ENCODE measurements at places on chromosomes 13 and 19.

DNA sequence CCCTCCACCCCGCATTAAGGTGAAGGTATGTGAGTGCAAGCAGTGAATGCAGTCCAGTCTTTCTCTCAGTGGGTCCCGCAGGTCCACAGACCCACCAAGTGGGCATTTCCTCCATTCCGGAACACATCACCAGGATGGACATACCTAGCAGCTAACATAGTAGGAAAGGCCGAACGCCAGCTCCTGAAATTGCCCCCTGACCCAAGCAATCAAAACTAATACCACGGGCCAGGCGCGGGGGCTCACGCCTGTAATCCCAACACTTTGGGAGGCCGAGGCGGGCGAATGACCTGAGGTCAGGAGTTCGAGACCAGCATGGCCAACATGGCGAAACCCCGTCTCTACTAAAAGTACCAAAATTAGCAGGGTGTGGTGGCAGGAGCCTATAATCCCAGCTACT lies 71.7 kb upstream of the VSTM2B start:
- no peak for DNase-seq

- DNase-seq, result no peak
Measured at GRCh38 chr13:44142540-44142867, 231.1 kb upstream of the SERP2 start.

DNA sequence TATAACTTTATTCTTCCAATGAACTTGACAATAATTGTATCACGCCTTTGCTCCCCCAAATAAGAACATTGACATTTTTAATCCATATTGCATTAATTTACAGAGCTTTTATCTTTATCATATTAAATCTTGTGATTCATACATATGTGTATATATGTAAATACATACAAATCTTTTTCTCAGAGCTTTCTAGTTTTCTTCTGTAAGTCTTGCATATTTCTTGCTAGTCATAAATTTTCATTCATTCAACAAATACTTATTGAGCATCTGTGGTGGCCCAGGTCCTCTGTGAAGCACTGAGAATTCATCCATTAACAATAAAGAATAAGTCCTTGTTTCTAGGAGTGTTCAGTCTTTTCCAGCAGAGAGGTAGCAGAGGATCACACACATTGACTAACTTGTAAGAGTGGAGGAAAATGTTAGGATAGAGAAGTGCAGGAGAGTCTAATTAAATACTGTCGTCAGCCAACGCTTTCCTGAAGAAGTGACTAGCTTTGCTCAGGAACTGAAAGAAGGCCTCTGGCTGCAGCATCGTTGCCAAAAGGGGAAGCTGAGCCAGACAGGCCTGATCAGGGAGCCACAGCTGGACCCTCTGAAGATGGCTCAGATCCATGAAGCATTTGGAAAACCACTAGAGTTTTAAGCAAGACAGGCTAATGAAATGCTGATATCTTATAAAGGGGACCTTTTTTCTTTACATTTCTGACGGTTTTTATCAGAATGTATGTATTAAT lies 38.6 kb upstream of the LAMP1 start:
- no peak for DNase-seq

DNA sequence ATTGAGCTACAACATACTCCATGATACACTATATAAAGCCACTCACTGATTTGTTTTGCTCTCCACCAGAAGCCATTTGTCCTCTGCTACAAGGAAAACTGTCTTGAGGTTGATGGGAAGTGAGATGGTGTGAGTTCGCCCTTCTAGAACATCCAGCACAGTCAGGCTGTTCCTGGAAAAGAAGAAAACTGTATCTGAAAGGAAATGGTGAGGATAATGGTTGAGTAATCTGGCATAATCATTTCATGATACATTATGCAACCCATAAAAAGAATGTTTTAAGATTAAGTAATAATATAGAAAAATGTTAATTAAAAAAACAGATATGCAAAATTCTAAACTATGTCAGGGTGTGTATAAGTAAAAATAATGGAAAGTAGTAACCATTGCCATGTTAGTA lies 233.9 kb downstream of the RGCC start:
- DNase-seq, result no peak

- no peak for DNase-seq
Measured at GRCh38 chr19:5472286-5472685, 17.1 kb downstream of the ZNRF4 start.

DNA sequence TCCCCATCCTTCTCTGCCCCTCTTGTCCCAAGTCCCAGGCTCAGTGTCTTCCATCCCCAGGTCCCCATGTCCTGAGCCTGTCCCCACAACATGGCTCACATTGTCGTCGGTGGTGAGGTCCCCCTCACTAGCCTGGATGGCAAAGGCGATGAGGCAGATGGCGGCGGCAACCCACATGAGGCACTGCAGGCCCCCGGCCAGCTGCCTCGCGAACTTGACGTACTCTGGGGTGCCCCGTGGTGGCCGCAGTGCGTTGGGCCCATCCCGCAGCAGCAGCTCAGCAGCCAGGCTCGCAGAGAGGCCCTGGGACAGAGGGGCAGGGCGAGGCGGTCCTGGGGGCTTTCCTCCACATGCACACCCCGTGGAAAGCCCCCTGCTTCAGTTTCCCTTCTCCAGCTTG lies 1.1 kb downstream of the ATP4A start:
- DNase-seq, result no peak

GRCh38 chr13:70856711-70857110 lies 748.5 kb upstream of the KLHL1 start:
- no peak for DNase-seq

- DNase-seq, result no peak
Measured at GRCh38 chr19:3210347-3211017, 14.0 kb upstream of the CELF5 start.

GRCh38 chr13:112984954-112985802 lies 16.2 kb downstream of the MCF2L start:
- DNase-seq, result no peak

- DNase-seq, result no peak
Measured at GRCh38 chr13:28820099-28821051, at the start of gene MTUS2. TSS of gene MTUS2 (plus strand) at chr13:28820339.

DNA sequence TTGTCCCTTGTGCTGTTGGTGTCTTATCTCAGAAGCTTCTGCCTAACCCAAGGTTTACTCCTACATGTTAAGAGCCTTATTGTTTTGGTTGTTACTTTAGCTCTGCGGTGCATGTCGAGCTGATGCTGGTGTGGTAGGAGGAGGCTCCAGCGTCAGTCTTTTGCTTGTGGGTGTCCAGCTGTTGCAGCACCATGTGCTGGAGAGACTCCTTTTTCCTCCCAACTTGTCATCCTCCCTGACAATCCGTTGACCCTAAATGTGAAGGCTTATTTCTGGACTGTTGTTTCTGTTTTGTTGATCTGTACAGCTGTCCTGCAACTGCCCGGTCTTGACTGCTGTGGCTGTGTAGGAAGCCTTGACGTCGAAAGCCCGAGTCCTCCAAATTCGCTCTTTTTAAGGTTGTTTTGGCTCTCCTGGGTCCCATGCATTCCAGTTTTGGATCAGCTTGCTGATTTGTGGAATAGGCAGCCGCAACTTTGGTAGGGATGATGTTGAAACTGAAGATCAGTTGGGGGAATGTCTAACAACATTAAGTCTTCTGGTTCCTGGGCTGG lies 15.3 kb downstream of the NAXD start:
- no peak for DNase-seq

- DNase-seq, result no peak
Measured at GRCh38 chr19:46213156-46213555, 16.4 kb upstream of the IGFL1 start.

DNA sequence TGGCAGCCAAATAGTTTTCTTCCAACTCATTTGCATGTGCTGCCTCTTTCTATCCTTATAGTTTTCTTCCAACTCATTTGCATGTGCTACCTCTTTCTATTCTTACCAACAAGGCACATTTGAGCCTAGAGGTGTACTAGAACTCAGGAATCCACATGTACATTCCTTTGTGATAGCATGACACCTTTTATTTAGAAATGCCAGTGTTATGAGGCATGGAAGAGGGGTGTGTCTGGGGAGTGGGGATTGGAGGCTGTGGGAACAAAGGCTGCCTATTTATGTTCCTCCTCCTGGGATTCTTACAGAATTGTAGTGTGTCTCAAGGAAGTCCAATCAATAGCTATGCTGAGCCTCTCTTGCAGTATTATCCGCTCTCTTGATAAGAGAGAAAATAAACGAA lies 966.7 kb downstream of the PCDH17 start:
- no peak for DNase-seq

DNA sequence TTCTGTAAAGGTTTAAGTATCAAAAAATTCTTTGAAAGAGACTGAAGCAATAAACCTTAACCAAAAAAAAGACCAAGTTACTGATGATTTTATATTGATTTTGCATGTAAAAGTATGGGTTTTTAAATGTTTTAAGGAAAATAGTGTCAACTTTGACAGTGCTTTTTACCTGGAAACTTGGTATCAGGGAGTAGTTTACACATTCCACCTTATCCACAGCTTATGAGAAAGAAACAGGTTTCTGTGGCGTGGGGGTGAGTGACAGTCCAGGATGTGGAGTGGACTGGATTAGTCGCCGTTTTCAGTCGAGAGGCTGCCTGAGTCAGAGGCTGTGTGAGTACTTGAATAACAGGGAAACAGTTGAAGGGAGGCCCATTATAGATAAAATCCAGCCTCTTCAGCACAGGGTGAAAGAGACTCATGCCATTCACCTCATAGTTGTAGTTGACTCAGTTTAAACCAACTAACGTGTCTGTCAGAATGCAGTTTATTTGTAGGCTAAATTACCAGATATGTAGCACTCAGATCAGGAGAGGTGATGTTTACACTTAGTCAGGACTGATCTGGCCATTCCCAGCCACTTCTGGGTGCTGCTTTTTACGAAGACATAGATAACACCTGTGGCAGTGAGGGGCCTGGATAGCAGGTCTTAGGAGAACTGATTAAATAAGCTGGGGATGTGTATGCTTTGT lies 595 bp upstream of the GPR183 start:
- peak; percentile 70 for DNase-seq

DNA sequence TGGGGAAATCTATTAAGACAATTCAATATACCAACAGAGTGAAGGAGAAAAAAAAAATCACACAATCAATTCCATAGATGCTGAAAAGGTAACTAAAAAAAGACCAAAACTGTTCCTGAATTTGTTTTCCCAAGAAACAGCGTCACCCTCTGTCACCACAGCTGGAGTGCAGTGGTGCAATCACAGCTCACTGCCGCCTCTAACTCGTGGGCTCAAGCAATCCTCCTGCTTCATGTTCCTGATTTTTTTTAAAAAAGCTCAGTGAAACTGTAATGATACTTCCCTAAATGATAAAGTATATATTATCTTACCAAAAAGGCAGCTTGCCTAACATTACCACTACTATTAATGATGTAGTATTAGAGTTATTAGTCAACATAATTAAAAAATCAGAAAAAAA lies 19.6 kb upstream of the ZFP14 start:
- no peak for DNase-seq

DNA sequence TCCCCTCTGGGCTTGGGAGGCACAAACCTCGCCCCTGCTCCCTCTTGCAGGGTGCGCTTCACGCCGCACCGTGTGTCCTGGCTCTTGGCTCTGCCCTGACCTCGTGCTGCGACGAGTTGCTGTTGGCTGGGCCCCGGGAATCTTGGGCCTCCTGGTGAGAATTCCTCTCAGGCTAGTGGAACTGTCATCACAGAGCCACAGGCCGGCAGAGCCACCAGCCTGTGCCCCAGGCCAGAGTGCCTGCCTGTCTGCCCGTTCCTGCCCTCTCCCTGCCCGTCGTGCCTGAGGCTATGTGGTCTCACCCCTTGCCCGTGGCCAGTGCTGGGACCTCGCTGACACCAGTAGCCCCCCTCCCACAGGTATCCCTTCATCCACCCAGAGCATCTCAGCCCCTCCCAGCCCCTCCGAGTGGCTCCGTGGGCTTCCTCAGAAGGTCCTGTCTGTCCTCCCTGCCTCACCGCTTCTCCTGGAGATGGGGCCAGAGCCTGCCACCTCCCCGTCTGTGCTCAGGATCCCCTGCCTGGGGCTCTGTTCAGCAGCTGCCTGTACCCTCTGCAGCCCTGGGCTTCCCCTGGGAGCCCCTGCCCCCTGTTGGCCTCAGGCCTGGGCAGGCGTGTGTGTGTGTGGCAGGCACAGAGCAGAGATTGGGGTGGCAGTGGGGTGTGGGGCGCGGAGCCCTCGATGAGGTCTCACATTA lies 13.3 kb downstream of the NDUFB7 start:
- no peak for DNase-seq

DNA sequence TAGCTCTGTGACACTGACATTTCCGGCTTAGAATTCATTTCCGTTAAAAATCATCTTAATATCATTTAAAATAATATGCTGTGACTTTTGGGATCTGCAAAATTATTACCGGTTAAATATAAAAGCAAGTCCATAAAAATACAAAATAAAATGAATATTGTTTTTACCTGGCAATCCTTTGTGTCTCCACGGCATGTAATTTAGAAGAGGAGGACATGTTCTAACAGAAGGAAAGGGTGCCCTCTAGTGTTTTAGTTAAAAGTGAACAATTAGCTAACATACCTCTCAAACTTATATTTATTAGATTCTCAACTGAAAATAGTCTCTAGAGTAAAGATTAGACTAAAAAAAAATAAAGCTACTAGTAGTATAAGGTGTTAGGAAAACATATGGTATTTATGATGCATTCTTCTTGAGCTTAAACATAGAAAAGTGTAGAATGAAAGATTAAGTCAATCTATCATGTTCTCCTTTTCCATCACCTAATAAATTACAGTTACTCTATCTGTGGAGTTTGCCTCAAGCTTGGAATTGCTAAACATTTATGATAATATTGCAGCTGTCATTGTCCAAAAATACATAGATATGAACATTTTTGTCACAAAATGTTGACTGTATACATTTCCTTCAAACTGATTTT lies 676.7 kb upstream of the SPRY2 start:
- DNase-seq, result peak; percentile 15

- DNase-seq, result no peak
Measured at GRCh38 chr19:48696353-48697010, 711 bp downstream of the FUT2 start.

GRCh38 chr13:71758828-71759227 lies 108.2 kb downstream of the DACH1 start:
- DNase-seq, result no peak

DNA sequence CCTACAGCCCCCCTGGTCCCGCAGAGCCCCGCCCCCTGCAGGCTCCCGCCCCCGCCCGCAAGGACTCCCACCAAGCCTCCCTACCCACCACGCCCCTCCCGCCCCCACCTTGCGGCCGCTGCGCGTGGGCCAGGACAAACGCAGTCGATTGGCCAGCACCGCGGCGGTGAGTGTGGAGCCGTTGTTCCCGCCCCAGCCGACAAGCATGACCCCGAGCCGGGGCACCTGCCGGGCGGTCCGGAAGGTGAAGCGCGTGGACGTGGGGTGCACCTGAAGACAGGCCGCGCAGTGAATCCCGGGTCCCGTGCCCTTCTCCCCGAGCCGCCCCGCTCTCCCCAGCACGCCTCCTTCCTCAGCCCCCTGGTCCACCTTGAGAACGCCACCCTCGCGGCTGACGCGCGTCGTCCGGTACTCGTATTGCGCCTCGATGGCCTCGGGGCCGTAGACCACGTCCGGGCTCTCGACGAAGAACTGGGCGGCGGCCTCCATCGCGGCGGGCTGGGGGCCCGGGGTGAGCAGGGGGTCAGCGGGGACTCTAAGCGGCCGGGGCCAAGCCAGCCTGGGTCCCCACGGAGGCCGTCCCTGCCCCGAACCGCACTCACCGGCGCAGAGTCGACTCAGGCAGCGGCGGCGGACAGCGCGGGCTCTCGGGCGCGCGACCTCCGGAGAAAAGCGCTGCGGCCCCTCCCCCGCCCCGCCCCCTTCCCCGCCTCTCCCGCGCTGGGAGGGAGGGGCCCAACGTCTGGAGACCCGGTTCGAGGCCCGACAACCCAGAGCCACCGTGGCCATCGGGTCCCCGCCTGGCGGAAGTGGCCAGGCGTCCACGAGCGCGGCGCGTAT lies at the start of gene ISYNA1:
Gene ISYNA1, minus strand, starts transcription at position 643 of the 840 bp plus-strand sequence. Its CDS starts 154 bp downstream, at position 489.
- no peak for DNase-seq

Data from stromal cell of bone marrow (primary cell).